ENCODE measurements at places on chromosomes 3 and 15.

DNA sequence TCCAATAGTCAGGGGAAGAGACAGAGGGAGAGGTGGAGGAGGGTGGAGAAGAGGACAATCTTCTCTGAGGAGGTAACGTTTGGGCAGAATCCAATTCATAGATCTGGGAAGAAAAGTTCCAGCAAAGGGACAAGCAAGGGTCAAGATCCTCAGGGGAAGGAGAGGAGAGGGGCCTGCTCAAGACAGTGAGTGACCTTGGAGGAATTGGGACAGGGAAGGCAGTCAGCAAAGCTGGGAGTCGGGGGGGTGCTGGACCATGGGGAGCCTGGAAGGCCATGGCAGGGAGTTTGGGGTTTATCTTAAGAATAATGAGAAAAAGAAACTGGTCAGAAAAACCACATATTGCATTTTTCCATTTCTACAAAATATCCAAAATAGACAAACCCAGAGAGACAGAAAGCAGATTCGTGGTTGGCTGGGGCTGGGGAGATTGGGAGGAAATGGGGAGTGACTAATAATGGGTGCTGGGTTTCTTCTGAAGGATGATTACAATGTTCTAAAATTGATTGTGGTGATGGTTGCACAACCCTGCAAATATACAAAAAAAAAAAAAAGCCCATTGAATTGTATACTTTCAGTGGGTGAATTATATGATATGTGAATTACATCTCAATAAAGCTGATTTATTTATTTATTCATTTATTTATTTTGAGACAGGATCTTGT is 19.6 kb upstream of the SRP14 start:
- no peak for DNase-seq

DNA sequence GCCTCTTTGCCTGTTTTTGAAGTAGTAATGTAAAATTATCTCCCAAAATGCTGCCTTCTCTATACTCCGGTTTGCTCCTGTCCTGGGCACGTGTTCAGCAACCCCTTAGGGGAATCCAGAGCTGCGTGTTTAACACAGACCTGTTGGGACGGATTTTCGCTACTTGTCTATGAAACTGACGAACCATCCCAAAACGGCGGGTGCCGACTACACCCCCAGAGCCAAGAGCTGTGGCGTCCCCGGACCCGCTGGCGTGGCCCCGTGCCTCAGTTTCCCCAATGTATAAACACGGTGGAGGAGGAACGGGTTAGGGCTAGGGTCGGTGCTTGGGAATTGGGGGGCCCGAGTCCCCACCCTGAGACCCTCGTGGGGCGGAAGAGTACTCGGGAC is 473 bp downstream of the FHIT start:
- no peak for DNase-seq

GRCh38 chr15:74845208-74845568 is 2.2 kb upstream of the ULK3 start:
- DNase-seq = peak; percentile 19

- no peak for DNase-seq
Observed at GRCh38 chr15:25072857-25073476, 118.2 kb downstream of the SNRPN start.
